ENCODE measurements at places on chromosomes 16 and 17.
A peak's percentile ranks its signal among the peaks of the same experiment; 100 is the strongest.

GRCh38 chr16:49344401-49344800, 29.2 kb upstream of the C16orf78 start:
- H3K4me1 ChIP-seq, result no peaks in the 10 kb centered on the region
- no peak overlapping the region for H3K4me3 ChIP-seq

DNA sequence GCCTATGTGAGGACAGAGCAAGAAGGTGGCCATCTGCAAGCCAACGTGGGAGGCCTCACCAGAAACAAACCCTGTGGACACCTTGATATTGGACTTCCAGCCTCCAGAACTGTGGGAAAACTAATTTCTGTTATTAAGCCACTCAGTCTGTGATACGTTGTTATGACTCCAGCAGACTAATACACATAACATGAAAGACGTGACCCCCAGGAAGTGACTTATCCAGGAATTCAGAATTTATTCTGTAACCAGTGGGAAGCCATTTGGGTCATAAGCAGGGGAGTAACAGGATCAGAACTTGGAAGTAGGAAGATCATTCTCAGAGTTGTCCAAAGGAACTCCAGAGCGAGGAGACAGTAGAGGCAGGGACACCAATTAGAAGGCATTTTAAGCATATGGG, 12.5 kb upstream of the GINS3 start:
- no peaks in the 10 kb centered on the region for H3K36me3 ChIP-seq
- H3K4me1 ChIP-seq, result peaks cover 12% of the 10 kb centered on the region
- DNase-seq, result no peak
- no peaks in the 10 kb centered on the region for H3K27me3 ChIP-seq
- H3K4me3 ChIP-seq, result no peak overlapping the region

DNA sequence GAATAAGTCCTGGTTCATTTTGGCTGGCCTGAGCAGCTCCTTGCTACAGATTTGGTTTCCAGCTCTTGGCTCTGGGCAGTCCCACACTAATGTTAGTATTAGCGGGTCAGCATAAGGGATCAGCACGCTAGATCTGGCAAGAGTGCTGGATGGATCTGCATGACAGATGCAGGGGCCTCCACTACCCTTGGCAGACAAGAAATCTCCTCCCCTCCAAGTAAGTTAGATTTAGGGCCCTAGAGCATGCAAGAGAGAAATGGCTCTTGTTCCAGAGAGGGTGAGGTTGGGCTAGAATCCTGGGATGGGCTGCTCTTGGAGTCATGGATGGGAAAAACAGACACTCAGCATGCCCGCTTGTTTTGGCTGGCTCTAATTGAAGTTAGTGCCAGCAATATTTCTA, 414.3 kb downstream of the RBFOX1 start:
- no peak for DNase-seq
- H3K27ac ChIP-seq, result peak overlapping the region; percentile 67
- peaks cover 32% of the 10 kb centered on the region for H3K4me1 ChIP-seq
- H3K27me3 ChIP-seq, result no peaks in the 10 kb centered on the region

- no peaks in the 10 kb centered on the region for H3K27me3 ChIP-seq
- H3K4me1 ChIP-seq, result no peaks in the 10 kb centered on the region
- no peak overlapping the region for H3K4me3 ChIP-seq
- no peak overlapping the region for H3K27ac ChIP-seq
- H3K36me3 ChIP-seq, result no peaks in the 10 kb centered on the region
These were observed 13.4 kb downstream of the TPSG1 start for GRCh38 chr16:1211451-1212268.

GRCh38 chr17:2421315-2422147, 20.7 kb upstream of the MNT start:
- H3K4me1 ChIP-seq, result no peaks in the 10 kb centered on the region
- no peaks in the 10 kb centered on the region for H3K27me3 ChIP-seq
- peaks cover 62% of the 10 kb centered on the region for H3K36me3 ChIP-seq
- H3K27ac ChIP-seq, result peak overlapping the region; percentile 77
- no peak overlapping the region for H3K4me3 ChIP-seq
- DNase-seq, result no peak

GRCh38 chr17:31869797-31870568, 10.9 kb upstream of the COPRS start:
- no peak overlapping the region for H3K4me3 ChIP-seq
- H3K36me3 ChIP-seq, result peaks cover 63% of the 10 kb centered on the region
- no peak for DNase-seq
- no peaks in the 10 kb centered on the region for H3K4me1 ChIP-seq
- no peak overlapping the region for H3K27ac ChIP-seq
- no peaks in the 10 kb centered on the region for H3K27me3 ChIP-seq

DNA sequence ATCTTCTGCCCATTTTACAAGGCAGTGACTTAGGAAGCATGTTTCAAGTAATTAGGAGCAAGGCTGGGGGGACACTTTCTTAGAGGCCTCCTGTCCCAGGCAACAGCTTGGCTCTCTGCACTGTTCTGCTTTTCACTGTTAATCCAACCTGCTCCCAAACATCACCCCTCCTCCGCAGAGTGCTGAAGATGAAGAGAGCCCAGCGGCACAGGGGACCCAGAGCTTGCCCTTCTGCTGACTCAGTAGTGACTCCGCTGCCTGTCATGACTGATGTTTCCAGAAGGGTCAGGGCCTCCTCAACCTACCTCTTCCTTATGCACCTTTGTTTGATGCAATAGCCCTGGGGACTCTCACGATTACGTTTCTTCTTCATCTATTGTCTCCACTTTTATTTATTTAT, 38.9 kb upstream of the NDRG4 start:
- H3K27ac ChIP-seq, result no peak overlapping the region
- DNase-seq, result no peak
- no peaks in the 10 kb centered on the region for H3K36me3 ChIP-seq
- H3K27me3 ChIP-seq, result no peaks in the 10 kb centered on the region
- no peak overlapping the region for H3K4me3 ChIP-seq

GRCh38 chr16:75188832-75189477, 18.0 kb downstream of the CTRB2 start:
- H3K4me3 ChIP-seq, result no peak overlapping the region
- H3K27ac ChIP-seq, result no peak overlapping the region
- no peaks in the 10 kb centered on the region for H3K4me1 ChIP-seq
- no peaks in the 10 kb centered on the region for H3K36me3 ChIP-seq
- DNase-seq, result no peak

- peaks cover 87% of the 10 kb centered on the region for H3K36me3 ChIP-seq
- H3K4me1 ChIP-seq, result peaks cover 61% of the 10 kb centered on the region
- no peak for DNase-seq
- no peaks in the 10 kb centered on the region for H3K27me3 ChIP-seq
- peak overlapping the region; percentile 17 for H3K27ac ChIP-seq
These were observed 38.1 kb downstream of the GPT2 start for GRCh38 chr16:46922239-46922638.

GRCh38 chr17:70654706-70655105, 485.4 kb downstream of the KCNJ2 start:
- no peaks in the 10 kb centered on the region for H3K27me3 ChIP-seq
- no peak overlapping the region for H3K27ac ChIP-seq
- no peak overlapping the region for H3K4me3 ChIP-seq
- no peaks in the 10 kb centered on the region for H3K36me3 ChIP-seq

- no peak overlapping the region for H3K4me3 ChIP-seq
- H3K4me1 ChIP-seq, result peaks cover 33% of the 10 kb centered on the region
- no peaks in the 10 kb centered on the region for H3K27me3 ChIP-seq
- H3K36me3 ChIP-seq, result no peaks in the 10 kb centered on the region
- no peak overlapping the region for H3K27ac ChIP-seq
These were observed 17.1 kb upstream of the ALOX15B start for GRCh38 chr17:8021565-8022359.

DNA sequence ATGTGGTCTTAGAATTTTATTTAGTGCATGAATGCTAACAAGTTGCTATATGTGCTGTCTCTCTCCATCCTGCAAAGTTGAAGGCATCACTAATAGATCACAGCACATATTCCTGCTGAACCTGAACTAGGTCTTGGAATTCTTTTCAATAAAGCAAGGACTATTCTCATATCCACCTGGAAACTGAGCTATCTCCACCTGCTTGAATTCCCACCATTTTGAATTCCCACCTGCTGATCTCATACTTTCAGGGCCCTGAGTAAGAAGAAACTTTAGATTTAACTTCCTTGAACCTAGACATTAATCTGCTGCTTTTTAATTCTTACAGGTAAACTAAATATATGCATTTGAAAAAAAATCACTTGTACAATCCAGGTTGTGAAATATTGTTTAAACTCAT, 445.3 kb upstream of the CCL2 start:
- H3K27ac ChIP-seq, result no peak overlapping the region
- no peak for DNase-seq
- no peak overlapping the region for H3K4me3 ChIP-seq
- H3K36me3 ChIP-seq, result no peaks in the 10 kb centered on the region
- H3K4me1 ChIP-seq, result no peaks in the 10 kb centered on the region

DNA sequence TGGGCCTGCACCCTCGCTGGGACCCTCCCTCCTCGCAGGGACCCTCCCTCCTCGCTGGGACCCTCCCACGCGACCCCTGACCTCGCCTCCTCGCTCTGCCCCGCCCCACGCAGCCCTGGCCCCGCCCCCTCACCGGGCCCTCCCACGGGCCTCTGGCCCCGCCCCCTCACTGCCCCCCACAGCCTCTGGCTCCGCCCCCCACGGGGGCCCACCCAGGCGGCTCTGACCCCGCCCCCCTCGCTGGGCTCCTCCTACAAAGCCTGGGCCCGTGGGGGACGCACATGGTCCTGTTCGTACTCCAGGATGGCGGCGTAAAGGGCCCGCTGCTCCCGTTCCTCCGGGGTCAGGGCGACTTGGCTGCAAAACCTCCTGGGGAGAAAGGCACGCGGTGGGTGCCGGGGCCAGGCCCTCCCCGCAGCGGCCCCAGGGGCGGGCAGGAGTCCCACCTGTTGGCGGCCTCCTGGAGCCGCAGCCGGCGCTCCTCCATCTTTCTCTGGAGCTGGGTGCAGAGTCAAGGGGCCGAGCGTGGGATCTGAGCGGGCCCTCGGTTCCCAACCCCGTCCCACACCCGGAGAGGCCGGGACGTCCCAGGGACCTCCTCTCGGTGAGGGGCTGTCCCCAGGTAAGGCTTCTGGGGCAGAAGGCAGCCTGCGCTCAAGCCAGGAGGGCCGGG, 9.0 kb downstream of the VPS9D1 start:
- H3K27me3 ChIP-seq, result no peaks in the 10 kb centered on the region
- no peak for DNase-seq
- H3K27ac ChIP-seq, result no peak overlapping the region
- peak overlapping the region; percentile 52 for H3K4me3 ChIP-seq
- H3K4me1 ChIP-seq, result peaks cover 7% of the 10 kb centered on the region

- DNase-seq, result no peak
- H3K4me3 ChIP-seq, result no peak overlapping the region
- no peaks in the 10 kb centered on the region for H3K27me3 ChIP-seq
- no peak overlapping the region for H3K27ac ChIP-seq
- H3K4me1 ChIP-seq, result peaks cover 12% of the 10 kb centered on the region
These were observed 5.4 kb downstream of the NPLOC4 start for GRCh38 chr17:81631482-81631881.

- H3K4me3 ChIP-seq, result no peak overlapping the region
- no peaks in the 10 kb centered on the region for H3K36me3 ChIP-seq
- H3K27me3 ChIP-seq, result peaks cover 5% of the 10 kb centered on the region
- DNase-seq, result no peak
- H3K27ac ChIP-seq, result peak overlapping the region; percentile 44
These were observed 4.9 kb upstream of the CDH1 start for GRCh38 chr16:68732042-68732680.

DNA sequence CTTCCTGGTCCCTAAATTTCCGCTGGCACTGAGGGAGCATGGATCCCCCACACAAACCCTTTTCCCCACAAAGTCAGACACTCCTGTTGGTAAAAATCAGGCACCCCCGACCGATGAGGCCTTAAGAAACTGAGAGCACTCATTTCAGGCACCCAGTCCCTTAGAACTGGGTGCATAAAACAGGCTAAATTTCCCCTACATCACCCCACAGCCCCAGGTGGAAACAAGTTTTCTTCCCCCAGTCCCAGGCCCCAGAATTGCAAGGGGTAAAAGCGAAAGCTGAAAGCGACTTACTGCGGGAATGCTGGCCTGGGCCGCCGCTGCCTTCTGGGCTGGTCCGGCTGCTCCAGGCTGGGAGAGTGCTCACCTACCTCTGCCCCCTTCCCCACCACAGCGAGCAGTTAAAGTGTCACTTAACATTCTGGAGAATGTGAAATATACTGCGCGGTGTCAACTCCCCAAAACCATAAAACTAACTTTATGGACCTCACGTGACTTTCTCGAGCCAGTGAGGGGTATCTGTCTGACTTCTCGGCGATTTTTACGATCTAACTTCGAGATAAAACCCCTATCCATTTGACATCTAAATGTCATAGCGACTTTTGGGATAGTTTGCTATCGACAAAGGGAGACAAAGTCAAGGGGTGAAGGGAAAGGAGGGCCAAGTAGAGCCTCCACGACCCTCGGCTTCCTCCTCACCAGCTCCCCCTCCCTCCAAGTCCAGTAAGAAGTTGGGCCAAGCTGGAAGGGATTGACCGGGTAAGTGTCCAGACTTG, at the start of gene HOXB3:
TSS of gene HOXB3 (minus strand) at position 411 of the 776 bp plus-strand sequence. CDS start 37,767 bp downstream, outside the sequence.
- no peaks in the 10 kb centered on the region for H3K36me3 ChIP-seq
- no peak within 1 kb of the TSS for H3K4me3 ChIP-seq
- H3K27me3 ChIP-seq, result no peaks in the 10 kb centered on the region
- no peak within 1 kb of the TSS for H3K27ac ChIP-seq
- peaks cover 55% of the 10 kb centered on the region for H3K4me1 ChIP-seq
- DNase-seq, result no peak

DNA sequence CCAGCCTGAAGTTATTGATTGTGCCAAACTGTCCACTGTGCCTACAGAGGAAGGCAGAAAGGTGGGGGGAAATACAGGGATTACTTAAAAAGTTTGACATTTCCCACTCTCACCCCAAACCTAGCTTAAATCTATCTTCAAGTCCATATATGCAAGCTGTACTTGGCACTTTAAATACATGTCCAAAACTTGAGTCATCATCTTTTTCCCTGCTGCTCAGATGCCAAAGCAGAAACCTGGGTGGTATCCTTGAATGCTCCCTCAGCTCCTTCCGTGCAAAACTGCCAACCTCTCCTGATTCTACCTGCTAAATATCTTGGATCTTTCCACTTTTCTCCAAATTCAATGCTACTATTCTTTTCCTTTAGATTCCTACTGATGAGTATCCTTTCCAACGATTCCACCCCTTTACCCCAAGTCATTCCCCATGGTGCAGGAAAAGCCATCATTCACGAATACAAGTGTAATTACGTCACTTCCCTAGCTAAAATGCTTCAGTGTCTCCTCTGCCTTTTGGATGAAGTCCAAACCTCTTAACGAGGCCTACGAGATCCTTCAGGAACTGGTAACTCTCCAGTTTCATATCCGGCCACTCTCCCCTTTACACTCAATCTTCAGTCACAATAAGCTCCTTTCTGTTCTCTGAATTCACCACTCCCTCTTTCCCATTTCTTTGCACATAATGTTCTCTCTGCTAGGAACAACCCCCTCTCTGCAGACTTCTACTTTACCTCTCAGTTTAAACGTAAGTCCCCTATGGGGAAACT, 9.3 kb downstream of the BECN1 start:
- H3K27ac ChIP-seq, result no peak overlapping the region
- no peak overlapping the region for H3K4me3 ChIP-seq
- DNase-seq, result no peak

DNA sequence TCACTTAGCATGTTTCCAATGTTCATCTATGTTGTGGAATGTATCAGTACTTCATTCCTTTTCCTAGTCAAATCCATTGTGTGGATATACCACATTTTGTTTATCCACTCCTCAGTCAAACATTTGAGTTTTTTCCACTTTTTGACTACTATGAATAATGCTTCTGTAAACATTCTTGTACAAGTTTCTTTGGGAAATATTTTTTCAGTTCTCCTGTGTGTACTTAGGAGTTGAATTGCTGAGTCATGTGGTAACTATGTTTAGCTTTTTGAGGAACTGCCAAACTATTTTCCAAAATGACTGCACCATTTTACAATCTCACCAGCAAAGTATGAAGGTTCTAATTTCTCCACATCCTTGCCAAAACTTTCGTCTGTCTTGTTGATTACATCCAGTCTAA, 223.7 kb upstream of the AXIN2 start:
- H3K27me3 ChIP-seq, result no peaks in the 10 kb centered on the region
- no peaks in the 10 kb centered on the region for H3K36me3 ChIP-seq
